ENCODE measurements at places on chromosomes 6 and 20.
A peak's percentile ranks its signal among the peaks of the same experiment; 100 is the strongest.

DNA sequence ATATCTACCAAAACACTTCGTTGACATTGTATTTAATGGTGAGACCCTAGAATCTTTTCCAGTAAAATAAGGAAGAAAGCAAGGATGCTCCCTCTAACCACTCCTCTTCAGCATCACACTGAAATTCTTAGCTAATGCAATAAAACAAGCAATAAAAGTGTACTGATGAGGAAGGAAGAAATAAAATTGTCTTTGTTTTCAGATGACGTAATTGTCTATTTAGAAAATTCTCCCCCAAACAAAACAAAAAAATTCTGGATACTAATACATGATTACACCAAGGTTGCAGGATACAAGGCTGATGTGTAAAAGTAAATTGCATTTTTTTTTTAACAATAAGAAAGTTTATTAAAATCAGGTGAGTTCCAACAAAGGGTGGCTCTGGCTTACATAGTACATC is 205.0 kb upstream of the SSTR4 start:
- no peak for DNase-seq

DNA sequence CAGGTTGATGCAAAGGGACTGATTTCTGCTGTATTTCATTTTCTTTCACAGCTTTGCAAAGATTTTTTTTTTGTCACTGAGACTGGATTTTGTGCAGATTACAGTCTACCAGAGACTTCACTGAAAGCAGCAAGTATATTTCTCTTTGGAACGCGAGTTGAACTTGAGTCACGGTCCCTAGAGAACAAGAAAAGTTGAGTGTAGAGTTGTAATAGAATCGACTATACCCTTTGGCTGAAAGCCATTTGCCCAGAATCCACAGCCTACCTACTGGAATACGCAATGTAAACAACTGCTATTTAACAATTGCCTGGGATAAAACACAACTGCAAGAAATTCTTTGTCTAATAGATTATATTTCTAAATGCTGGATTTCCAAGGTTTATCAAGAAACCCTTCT is 520.6 kb downstream of the HDGFL1 start:
- DNase-seq, result no peak

DNA sequence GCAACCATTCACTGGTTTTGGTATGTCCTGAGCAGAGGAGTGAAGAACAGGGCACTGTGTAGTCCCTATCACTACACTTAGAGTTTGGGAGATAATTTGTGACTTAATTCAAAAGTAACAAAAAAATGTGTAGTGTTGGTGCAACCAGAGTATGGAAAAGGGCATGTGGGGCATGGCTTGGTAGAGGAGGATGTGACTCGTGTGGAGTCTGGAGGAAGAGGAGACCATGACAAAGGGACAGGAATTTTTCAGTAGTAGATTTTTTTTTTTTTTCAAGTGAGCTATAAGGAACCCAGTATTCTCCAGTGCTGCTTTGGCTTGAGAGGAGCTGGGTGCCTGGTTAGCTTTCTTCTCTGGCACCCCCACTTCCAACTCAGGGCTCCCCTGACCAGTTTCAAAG is 5.1 kb downstream of the MTRES1 start:
- DNase-seq, result no peak

GRCh38 chr6:89547281-89547680 is 91.3 kb downstream of the LYRM2 start:
- DNase-seq, result no peak

GRCh38 chr6:20467437-20467836 is 65.8 kb downstream of the E2F3 start:
- no peak for DNase-seq

- DNase-seq, result no peak
Observed at GRCh38 chr20:818001-818664, 15.4 kb upstream of the FAM110A start.

DNA sequence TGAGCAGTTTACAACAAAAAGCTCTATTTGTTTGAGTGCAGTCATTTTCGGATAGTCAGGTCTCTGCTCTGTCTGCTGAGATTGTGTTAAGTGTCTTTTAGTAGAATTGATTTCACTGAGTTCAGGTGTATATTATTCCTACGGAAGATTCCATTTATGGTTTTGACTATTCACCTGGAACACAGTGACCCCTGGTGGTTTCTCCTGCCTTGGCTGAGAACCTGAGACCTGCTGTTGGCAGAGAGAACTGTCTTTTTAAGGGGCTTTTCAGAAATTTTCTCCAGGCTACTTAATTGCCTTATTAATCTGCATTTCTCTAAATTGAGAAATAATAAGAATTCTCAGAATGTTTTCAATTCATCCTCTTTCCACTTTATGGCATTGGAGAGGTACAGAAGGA is 508.0 kb downstream of the TBC1D32 start:
- DNase-seq, result no peak

DNA sequence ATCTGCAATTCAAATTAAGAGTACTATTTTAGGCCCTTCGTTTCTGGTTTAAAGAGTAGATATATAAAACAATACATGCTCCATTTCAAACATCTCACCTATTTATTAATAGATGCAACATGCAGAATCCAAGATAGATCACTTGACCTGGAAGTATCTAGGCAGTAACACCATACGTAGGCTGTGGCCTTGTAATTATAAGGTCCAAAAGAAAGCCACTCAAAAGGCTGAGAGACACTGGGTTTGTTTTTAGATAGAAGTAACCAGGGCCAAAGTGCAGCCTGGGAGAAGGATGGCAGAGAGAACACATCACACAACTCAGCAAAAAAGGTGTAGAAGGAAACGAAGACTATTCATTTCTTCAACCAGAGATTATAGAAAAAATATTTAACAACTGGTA is 8.4 kb upstream of the GFOD1 start:
- no peak for DNase-seq

DNA sequence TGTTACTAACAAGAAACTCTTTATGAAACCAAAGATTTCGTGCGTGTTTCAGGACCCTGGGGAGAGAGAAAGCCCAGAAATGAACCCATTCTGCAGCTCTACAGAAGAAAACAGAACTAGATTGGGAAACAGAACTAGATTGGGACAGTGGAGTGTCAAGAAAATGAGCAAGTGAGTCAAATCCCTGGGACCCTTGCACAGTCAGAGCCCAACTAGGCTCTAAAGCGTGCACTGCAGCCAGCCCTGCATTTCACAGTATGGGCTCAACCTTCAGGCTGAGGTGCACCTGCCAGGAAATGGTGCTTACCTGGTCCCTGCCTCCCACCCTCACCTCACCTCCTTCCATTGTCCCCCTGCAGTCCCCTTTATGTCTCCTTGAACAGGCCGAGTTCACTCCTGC is 39.7 kb downstream of the BFSP1 start:
- DNase-seq, result no peak

- DNase-seq, result no peak
Observed at GRCh38 chr6:138008791-138009190, 98.4 kb downstream of the PERP start.

GRCh38 chr20:63100174-63100925 is 93.6 kb upstream of the BHLHE23 start:
- DNase-seq, result no peak

DNA sequence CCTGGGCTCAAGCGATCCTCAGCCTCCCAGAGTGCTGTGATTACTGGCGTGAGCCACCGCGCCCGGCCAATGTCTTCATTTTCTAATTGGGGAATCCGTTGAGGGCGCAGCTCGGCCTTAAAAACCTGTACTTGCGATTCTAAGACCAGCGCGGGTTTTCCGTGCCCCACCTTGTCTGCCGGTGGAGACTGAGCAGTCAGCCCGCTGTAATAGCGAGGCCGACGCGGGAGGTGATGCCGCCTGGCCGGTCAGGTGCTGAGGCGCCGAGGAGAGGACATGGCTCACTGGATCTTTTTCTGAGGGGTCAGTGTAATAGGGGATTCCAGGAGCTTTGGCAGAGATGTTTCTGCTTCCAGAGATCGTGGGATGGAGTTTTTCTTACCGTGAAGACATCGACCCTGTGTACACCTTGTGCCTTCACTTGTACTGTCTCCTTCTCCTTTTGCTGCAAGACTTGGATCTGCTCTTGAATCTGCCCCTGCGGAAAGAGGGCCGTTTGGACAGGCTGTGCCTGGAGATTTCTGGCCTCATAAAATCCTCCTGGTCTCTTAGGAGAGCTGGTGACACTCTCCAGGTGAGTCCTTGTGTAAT is 1.5 kb downstream of the TRIM31 start:
- DNase-seq, result no peak

GRCh38 chr20:57628047-57628961 is 8.1 kb upstream of the ZBP1 start:
- peak; percentile 27 for DNase-seq

GRCh38 chr6:32459781-32460424 is 20.2 kb downstream of the HLA-DRA start:
- DNase-seq, result no peak

DNA sequence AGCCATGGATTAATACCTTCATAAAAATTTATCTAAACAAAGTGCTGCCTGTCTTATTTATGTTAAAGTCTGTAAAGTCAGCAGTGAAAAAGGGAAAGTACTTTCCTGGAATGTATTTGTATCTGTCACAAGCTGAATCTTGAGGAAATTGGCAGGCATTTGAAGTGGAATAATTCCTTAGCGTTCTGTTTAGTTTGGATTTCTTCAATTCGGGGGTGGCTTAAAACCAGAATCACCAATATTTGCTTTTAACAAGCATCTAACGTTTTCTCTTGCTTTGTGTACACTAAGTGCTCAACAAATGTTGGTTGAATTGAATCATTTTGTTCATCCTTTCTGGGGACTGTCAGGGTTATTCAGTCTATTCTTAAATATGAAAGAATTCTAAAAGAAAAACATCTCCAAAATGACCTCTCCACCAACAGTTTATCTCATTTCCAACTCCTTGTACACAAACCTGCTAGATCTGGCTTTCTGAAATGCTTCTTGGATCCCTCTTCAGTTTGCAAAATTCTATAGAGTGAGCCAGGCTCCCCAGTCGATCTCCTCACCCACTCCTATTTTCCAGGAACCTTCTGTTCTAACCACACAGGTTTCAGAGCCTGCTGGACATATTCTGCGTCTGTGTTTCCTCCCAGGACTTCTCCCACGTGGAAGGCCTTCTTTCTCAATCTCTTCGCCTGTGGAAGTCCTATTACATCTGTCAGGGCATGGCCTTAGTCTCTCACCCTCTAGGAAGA is 2.0 kb upstream of the NPEPL1 start:
- no peak for DNase-seq

GRCh38 chr6:134047673-134048072 is 4.8 kb downstream of the SLC2A12 start:
- no peak for DNase-seq

DNA sequence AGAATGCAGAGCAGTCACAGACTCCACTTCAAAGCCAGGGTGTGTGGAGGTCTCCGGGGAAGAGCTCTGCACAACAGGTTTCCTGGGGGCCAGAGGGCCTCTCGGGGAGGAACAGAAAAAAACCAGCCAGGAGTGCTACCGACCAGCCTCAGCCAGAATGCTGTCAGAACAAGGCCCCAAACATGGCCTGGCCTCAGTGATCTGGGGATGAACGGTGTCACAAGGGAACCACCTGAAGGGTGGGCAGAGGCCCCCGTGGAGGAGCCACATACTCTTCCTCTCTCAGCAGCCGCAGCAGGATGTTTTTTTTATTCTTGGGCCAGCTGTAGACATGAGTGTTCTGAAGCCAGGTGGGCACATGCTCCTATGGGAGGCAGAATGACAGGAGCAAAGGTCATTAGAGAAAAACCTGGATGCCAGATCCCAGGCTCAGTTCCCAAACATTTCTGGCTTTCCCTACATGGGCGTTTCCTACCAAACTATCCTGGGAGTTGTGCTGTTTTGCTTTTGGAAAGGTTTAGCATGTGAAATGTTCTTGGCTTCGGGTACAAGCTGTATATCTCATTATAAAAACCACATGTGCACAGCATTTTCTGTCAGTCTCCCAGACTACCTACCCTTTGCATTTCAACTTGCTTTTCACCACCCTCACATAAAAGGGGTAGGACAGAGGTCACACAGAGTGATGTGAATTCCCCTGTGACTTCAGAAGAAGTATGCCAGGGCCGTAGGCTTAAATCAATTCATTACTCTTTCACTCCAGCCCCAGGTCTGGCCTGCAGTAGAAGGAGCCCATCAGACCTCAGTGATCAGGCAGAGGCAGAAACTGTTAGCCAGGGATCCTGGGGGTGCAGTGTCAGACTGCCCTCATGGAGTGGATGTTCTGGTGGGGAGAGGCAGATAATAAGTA is 46.2 kb downstream of the TRAF3IP2 start:
- no peak for DNase-seq

DNA sequence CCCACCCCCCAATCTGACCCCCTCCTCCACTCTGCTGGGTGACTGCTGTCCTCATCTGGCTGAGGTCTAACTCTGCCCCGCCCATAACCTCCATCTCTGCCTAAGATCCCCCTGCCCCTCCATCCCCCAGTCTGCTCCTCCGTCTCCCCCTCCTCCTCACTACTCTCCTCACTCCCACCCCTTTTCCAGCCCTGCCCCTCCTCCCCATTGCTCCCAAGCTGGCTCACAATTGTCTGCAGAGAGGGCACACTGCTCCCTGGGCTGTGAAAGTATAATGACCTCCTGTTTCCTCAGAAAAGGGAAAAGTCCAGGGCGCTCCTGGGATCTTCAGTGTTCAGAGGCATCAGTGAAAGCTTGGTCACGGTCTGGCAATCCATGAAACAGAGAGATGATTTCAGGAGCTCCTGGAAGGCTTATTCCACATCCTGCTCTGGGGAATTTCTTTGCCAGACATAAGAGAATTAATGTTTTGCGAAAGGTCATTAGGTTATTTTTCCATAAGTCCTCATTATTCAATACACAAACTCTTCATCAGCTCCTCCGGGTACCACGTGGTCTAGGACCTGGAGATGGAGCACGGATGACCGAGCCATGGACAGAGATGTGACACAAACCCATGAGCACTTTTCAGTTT is 21.5 kb downstream of the CST5 start:
- no peak for DNase-seq

- DNase-seq, result no peak
Observed at GRCh38 chr6:20426177-20427082, 24.8 kb downstream of the E2F3 start.

DNA sequence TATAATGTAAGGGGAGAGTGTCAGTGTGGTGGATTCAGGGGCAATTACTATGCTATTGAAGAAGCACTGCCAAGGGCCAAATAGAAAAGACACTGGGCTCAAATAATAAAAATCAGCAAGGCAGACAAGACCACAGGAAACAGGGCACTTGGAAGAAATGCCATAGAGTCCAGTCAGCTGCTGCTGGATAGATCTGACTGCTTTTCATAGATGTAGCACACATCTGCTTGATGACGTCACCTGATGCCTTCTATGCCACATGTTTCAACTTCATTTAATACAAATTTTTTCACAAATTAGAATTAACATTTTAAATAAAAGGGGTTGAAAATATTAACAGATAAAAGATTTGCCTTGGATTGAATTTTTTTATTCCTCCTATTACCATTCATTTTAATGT is 23.9 kb upstream of the AHI1 start:
- DNase-seq, result no peak

GRCh38 chr6:112912416-112913101 is 565.4 kb downstream of the RFPL4B start:
- DNase-seq, result no peak

DNA sequence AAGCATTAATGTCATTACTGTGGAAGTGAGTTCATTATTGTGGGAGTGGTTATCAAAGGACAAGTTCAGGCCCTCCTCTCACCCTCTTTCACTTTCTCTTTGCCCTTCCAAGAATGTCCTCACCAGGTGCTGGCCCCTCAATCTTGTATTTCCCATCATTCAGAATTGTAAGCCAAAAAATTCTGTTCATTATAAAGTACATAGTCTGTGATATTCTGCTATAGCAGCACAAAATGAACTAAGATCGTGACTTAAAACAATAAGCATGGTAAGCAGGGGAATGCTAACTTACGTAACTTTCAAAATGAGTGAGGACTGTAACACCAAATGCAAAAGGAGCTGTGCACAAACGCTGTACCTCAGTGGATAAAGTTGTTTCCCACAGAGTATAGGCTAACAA is 515.7 kb upstream of the BTBD3 start:
- DNase-seq, result no peak
